ENCODE measurements at places on chromosomes 3 and 15. TPM values are rescaled to one million over a fixed set of nuclear protein-coding genes. Genes with fewer than 3 reads are reported as not detected.
A peak's percentile ranks its signal among the peaks of the same experiment; 100 is the strongest.

DNA sequence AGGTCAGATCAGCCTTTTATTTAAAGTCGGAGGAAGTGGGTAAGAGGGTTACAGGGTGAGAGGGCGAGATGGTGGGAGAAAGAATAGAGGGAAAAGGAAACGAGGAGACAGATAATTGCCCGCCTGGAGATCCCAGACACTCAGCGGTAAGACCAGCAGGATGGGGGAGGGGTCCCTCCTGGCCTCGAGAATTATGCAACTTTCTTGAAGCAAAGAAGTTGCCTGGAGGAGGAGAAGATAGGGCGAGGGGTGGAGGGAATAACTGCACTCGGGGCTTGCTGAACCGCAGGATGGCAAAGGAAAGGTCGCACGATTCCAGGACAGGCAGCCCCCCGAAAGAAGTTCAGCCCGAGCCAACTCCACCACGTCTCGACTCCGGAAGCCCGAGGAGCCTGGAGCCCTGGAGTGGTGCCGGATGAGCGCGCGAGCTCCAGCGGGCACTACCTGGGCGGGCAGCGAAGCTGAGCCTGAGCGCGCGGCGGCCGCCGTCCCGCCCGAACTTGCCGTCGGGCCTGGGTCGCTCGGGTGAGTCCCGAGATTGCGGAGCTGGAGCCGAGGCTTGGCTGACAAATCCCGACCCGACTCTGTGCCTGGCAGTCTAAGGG is 402 bp downstream of the WWTR1 start:
- peak; percentile 83 for DNase-seq
- H3K27ac ChIP-seq: peak overlapping the region; percentile 94
- peak overlapping the region; percentile 67 for H3K4me3 ChIP-seq

DNA sequence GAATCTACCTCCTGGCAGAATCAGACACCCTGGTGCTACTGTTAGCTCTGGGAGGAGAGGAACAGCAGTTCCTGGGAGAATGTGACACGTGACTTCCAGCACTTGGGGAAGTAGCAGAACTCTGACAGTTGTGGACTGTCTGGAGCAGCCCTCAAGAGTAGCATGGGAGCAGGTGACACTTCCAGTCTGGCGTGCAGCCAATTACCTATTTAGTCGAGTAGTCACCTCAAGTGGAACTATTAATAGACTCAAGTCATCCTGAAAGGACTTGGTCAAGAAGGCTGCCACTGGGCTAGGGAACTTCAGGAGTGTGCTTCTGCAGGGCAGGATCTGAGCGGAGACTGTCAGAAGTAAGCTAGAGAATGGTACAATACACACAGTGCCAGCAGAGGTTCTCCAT is 62.3 kb downstream of the MTHFS start:
- no peak overlapping the region for H3K4me3 ChIP-seq
- H3K27ac ChIP-seq: no peak overlapping the region

- peaks cover 3% of the 10 kb centered on the region for H3K4me1 ChIP-seq
- H3K36me3 ChIP-seq: no peaks in the 10 kb centered on the region
- no peak overlapping the region for H3K4me3 ChIP-seq
Measured at GRCh38 chr3:149619136-149619535, 38.7 kb downstream of the WWTR1 start.

DNA sequence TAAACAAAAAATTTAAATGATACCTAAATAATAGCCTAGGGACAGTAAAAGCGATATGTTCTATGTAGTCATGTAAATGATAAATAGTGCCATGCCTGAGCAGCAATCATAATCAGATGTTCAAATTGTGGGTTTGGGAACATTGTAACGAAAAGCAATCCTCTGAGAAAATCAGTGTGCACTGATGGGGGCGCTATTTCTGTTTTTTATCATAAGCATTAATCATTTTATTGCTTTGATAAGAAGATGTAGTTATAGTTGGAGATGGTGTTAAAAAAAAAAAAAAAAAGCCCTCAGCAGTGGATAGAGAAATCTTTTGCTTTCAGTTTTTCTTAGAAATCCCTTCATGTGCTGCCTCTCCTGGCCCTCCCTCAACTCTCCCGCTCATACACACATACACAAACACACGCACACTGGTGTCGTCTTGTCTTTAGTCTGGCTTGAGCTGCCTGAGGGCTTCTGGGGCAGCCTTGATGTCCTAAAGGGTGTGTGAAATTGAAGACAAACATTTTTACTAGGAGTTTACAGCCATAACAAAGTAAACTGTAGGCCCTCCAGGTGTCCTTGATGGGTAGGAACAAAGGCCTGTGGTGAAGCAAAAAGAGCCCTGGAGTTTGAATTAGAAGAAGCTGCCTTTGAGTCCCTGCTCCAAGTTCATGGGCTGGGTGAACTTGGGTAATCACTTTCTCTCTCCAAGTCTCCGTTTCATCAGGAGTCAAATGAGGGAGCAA is 428.1 kb downstream of the SOX2 start:
- H3K4me1 ChIP-seq: no peaks in the 10 kb centered on the region
- no peak overlapping the region for H3K27ac ChIP-seq
- DNase-seq: no peak
- H3K4me3 ChIP-seq: no peak overlapping the region

- DNase-seq: no peak
- H3K36me3 ChIP-seq: no peaks in the 10 kb centered on the region
- H3K4me1 ChIP-seq: peaks cover 13% of the 10 kb centered on the region
- peak overlapping the region; percentile 65 for H3K4me3 ChIP-seq
- H3K27ac ChIP-seq: no peak overlapping the region
- no peaks in the 10 kb centered on the region for H3K27me3 ChIP-seq
Measured at GRCh38 chr3:125375950-125376679, 990 bp upstream of the ZNF148 start.

GRCh38 chr15:100133001-100133400 is 208.8 kb downstream of the ADAMTS17 start:
- no peaks in the 10 kb centered on the region for H3K36me3 ChIP-seq
- no peak overlapping the region for H3K27ac ChIP-seq
- no peaks in the 10 kb centered on the region for H3K4me1 ChIP-seq
- DNase-seq: no peak

DNA sequence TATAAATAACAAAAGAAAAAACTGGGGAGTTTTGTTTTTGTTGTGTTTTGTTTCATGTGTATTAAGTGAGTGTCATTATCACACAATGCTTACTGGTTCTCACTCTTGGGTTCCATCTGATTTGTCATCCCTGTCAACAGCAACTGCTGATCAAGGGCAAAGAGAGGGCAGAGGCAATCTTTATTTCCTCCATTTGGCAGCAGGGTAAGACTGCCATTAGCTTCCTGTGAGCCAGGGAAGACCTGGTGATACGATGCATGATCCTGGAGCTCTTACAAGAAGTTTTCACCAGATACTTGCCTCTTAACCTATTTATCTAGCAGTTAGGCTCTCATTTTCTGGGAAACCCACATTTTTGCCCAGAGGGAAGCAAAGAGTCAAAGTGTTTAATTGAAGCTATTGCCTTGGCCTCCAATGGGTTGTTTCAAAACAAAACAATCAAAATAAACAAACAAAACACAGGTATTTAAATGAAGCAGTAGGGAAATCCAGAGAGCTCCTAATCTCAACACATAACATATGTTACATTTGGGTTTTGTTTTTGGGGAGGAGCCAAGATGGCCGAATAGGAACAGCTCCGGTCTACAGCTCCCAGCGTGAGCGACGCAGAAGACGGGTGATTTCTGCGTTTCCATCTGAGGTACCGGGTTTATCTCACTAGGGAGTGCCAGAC is 529.8 kb downstream of the MAGI1 start:
- H3K4me3 ChIP-seq: no peak overlapping the region
- H3K27me3 ChIP-seq: no peaks in the 10 kb centered on the region
- H3K27ac ChIP-seq: no peak overlapping the region
- H3K36me3 ChIP-seq: no peaks in the 10 kb centered on the region

- H3K27me3 ChIP-seq: no peaks in the 10 kb centered on the region
- H3K4me1 ChIP-seq: peaks cover 7% of the 10 kb centered on the region
- no peak overlapping the region for H3K4me3 ChIP-seq
- H3K36me3 ChIP-seq: peaks cover 3% of the 10 kb centered on the region
Measured at GRCh38 chr3:121918779-121919483, 24.7 kb downstream of the SLC15A2 start.

NR1I2 gene
- total RNA-seq: 0.16 TPM

SLC28A1 gene
- total RNA-seq: 0.08 TPM

KCNMB2 gene
- 3.3 TPM for total RNA-seq

LRRC31 gene
- total RNA-seq: not detected

Data from pancreas (tissue), 10 donors.